ENCODE measurements at places on chromosomes 11 and 22. TPM values are rescaled to one million over a fixed set of nuclear protein-coding genes. Genes with fewer than 3 reads are reported as not detected.

TREH gene
- not detected for total RNA-seq

PHOX2A gene
- not detected for total RNA-seq

RBMXL2 gene
- not detected for total RNA-seq

CASP4 gene
- 119 TPM for total RNA-seq

All from subcutaneous adipose tissue (tissue), 4 donors.